ENCODE measurements at places on chromosomes 5 and 9.

DNA sequence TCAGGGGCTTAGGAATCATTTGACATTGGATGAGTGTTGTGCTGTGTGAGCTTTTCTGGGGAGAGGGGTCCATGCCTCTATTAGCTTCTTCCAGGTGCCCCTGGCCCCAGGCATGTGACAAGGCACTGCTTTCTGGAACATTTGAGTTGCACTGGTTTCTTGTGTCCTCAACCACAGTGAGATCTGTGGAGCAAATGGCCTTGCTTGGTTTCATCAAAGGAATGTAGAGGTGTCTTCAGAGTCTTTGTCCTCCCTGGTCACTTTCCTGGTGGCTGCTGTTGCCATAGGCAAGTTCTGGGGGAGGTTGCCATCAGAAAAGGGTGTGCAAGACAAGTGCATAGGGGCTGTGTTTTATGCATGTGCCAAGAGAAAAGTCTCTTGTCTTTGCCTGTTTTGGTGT is 157.5 kb downstream of the MACROH2A1 start:
- no peak for DNase-seq

GRCh38 chr5:139592289-139592688 is 31.1 kb downstream of the UBE2D2 start:
- no peak for DNase-seq

- no peak for DNase-seq
Measured at GRCh38 chr5:94691949-94692348, 73.5 kb downstream of the SLF1 start.

- peak; percentile 76 for DNase-seq
Measured at GRCh38 chr5:55480781-55481180, 54.0 kb downstream of the PLPP1 start.

DNA sequence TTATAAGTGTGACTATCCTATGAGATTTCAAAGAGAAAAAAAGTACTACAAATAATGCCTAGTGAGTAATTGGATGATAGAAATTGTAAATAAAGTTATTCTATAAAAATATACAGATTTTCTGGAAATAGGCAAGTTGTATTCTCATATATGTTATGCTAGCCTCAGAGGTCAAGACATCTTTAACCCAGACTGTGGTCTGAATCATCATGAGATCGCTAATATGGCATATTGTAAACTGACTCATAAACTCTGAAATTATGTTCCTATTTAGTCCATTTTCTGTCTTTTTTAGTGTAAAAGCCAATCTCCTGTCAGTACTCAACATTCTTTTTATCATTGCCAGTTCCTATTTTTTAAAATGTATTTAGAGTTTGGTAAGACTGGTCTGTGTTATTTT is 14.2 kb downstream of the LOX start:
- DNase-seq, result peak; percentile 40

- no peak for DNase-seq
Measured at GRCh38 chr5:115262011-115262320, 711 bp downstream of the PGGT1B start.

GRCh38 chr9:3732077-3733038 is 206.6 kb upstream of the RFX3 start:
- peak; percentile 87 for DNase-seq

DNA sequence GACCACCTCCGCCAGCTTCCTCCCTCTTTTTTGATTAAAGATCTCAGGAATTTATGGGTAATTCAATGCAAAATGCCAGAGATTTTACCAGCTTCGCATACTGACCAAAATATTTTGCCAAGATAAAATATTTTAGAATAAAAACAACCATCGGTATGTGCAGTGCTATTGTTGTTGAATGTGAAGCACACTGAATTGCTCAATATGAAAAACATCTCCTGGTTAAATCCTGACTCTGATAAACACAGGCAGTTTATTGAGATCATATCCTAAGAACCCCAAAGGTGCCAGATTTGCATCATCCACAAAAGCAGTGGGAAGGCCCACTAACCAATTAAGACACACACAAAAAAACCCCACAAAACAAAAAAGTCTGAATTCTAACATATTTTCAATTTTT is 202.4 kb downstream of the GLIS3 start:
- peak; percentile 67 for DNase-seq
